ENCODE measurements at places on chromosomes 7 and 10.

DNA sequence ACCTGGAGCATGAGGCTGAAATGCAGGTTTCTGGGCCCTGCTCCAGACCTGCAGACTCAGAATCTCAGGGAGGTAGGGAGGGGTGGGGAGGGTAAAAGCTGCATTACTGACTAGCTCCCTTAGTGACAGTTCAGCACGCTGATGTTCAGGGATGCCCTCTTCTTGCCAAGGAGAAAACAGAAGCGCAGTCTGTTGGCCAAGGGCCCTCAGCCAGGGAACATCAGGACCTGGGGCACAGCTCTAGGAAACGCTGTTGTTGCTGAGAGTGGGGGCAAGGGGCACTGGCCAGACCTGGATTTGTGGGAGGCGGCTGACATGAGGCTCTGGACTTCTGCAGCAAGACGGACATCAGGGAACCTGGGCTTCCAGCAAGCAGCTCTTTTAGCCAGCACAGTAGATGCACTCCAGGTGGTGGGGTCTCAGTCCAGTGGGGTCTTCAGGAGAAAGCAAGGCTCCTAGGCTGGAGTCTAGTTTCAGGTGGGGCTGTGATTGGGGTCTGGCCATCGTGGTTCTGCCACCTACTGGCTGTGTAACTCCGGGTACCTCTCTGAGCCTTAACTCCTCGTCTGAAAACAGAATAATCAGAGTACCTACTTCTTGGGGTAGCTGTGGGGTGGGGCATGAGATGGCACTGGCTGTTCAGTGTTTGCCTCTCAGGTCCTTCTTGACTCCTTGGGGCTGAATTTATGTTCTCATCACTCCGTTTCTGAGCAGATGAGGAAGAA, 72.9 kb upstream of the PRLHR start:
- peak; percentile 47 for DNase-seq

DNA sequence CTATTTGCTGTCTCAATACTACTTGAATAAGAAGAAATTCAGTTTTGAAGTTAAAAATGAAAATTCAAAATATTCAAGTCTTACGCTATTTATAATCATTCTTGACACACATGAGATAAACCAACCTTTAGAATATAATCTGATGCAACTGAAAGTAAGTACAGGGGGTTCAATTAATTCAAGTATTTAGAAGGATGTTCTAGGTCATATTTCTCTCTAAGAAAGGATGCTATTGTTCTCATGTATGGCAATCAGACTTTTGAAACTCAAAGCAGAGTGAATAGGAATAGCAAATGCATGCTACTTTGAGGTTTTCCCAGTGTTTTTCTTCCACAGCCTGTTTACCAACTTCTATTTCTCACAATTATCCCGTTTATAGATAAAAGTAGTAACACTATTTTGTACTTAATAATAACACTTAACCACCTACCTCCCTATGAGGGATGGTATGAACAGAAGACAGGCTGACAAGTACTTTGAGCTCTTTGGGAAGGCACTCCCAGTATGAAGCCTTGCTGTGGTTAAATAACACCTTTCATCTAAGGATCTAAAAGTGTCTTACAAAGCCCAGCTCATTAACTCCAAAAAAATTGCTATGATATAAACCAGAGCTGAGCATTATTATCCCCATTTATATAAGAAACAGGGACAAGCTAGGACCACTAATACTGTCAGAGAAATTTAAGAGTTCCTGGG, 18.0 kb upstream of the SPOCK2 start:
- peak; percentile 77 for DNase-seq

DNA sequence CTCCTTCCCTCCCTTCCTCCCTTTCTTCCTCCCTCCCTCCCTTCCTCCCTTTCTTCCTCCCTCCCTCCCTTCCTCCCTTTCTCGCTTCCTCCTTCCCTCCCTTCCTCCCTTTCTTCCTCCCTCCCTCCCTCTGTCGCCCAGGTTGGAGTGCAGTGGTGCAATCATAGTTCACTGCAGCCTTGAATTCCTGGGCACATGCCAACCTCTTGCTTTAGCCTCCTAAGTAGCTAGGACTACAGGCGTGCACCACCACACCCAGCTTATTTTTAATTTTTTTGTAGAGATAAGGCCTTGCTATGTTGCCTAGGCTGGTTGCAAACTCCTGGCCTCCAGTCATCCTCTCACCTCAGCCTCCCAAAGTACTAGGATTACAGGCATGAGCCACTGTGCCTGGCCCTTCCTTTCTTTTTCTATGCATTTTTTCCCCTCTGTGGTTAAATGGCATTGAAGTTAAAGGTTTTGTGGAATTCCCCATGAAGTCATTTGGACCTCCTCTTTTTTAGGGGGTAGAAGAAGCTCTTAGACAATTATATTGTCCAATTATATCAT, 9.6 kb downstream of the KLHDC10 start:
- DNase-seq = no peak

GRCh38 chr10:103645141-103646054, 151.9 kb downstream of the NEURL1 start:
- DNase-seq = peak; percentile 56

- DNase-seq = no peak
These were observed 79.2 kb upstream of the ABI1 start for GRCh38 chr10:26939962-26940354.
